Stimulated activated CD4-positive, alpha-beta T cell treated with anti-CD3 and anti-CD28 coated beads, Interleukin-15, amount 100 ng/mL, for 48 hours (primary cell): ENCODE measurements at places on chromosomes 3 and 15.

- no peak for DNase-seq
Measured at GRCh38 chr3:143668924-143669790, 179.1 kb downstream of the SLC9A9 start.

DNA sequence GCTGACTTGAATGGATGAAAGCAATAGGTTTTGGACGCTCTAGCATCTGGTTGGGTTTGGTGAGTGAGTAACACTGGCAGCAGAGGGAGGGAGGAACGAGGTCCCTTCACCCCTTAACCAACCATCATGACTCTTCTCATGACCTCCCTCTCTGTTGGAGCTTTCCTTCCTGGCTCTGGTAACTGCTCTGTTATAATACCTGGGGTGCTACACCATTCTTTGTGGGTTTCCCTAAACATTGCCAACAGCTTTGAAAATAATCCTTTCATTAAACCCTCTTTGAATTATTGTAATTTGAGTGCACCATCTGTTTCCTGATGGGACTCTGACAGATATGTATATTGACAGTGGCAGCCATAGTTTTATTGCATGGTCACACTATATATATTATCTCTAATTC lies 146.2 kb upstream of the PTPRG start:
- DNase-seq: no peak

- no peak for DNase-seq
Measured at GRCh38 chr3:64773137-64773536, 85.3 kb upstream of the ADAMTS9 start.

DNA sequence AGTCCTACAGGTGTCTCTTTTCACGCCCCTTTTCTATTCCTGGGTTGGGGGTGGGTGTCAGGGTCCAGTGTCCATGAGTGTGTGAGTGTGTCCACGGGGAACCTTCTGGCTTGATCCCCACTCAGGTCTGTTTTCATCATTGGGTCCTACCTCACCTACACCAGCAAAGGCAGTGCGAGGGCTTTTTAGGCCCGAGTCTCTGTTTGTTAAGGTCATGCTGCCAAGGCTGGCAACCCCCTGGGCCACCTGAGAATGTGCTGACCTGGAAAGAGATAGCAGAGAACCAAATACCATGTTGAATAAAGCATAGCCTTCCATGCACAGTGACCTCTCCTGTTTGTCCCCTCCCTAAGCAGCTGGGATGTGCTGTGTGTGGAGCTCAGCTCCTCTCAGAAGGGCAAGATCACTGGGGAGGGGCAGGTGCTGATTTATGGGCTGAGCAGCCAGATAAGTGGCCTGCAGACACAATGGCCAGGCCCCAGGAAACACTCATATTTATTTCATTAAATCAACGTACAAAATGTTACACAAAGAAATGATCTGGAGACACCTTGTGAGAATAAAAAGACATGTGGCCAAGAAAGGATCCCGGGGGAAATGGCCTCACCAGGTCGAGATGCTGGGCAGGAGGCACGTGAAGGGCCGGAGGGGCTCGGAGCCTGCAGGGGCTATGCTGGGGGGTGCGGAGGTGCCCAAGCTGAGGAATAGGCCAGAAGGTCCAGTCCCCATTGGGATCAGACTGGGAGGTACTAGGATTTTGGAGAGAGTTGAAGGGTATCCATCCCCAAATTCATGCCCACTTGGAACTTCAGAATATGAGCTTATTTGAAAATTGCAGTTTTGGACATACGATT lies 36.1 kb downstream of the RAB6B start:
- no peak for DNase-seq

DNA sequence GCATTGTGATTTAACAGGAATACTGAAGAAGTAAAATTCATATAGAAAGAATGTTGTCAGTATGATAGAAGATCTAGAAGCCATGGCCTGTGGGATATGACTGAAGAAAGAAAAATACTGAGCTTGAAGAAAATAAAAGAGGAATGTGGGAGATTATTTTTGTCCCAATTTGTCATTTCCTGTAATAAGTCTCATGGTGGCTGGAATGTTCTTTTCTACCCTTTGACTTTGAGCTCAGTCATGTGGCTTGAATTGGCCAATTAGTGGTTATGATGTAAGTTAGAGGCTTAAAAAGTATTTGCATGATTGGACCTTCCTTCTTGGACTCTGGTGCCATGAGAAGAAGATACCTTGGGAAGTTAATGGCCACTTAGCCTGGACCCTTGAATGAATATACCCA lies 14.1 kb downstream of the APH1B start:
- no peak for DNase-seq

DNA sequence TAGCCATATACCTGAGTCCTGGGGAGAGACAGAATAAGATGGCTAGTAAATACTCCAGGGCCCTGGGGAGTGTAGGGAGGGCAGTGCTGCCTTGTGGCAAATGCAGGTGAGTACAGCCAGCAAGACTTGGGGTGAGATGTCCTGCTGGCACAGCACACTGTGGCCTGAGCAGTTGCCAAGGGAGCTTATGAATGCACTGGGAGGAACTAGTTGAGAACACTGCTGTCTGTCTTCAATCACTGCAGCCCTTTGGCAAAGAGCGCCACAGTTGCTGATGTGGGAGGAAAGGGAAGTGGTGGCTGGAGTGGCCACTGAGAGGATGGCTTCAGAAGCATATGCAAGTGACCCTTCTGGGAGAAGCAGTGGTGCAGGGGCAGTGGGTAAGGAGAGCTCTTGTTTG lies 264.6 kb downstream of the RORA start:
- DNase-seq: no peak

- DNase-seq: no peak
Measured at GRCh38 chr3:191143224-191143623, 55.8 kb upstream of the OSTN start.

DNA sequence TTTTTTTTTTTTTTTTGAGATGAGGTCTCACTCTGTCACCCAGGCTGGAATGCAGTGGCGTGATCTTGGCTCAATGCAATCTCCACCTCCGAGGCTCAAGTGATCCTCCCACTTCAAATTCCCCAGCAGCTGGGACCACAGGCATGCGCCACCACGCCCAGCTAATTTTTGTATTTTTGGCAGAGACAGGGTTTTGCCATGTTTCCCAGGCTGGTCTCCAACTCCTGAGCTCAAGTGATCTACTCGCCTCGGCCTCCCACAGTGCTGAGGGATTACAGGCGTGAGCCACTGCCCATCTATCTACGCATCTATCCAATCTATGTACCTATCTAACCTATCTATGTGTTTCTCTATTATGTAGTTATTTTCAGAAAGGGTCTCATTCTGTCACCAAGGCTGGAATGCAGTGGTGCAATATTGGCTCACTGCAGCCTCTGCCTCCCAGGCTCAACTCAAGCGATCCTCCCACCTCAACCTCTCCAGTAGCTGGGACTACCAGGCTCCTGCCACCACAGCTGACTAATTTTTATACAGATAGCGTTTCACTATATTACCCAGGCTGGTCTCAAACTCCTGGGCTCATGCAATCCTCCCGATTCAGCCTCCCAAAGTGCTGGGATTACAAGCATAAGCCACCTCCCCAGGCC lies 20.2 kb upstream of the GPX1 start:
- no peak for DNase-seq
